Spinal cord (tissue), 10 donors: ENCODE measurements at places on chromosomes 7 and 10. TPM values are rescaled to one million over a fixed set of nuclear protein-coding genes. Genes with fewer than 3 reads are reported as not detected.

The GRM3 gene
- total RNA-seq = 22.1 TPM

The MYO1G gene
- 1.4 TPM for total RNA-seq

The ZPBP gene
- total RNA-seq = not detected

The KCNH2 gene
- total RNA-seq = 9.1 TPM

The LLCFC1 gene
- not detected for total RNA-seq

The SPDYE5 gene
- total RNA-seq = 0.11 TPM

The HOXA2 gene
- total RNA-seq = 4.4 TPM

The SPDYE8 gene
- total RNA-seq = not detected

The AGR3 gene
- 1.5 TPM for total RNA-seq

The TEX47 gene
- total RNA-seq = not detected

The RSPH10B2 gene
- 1.4 TPM for total RNA-seq

DNA sequence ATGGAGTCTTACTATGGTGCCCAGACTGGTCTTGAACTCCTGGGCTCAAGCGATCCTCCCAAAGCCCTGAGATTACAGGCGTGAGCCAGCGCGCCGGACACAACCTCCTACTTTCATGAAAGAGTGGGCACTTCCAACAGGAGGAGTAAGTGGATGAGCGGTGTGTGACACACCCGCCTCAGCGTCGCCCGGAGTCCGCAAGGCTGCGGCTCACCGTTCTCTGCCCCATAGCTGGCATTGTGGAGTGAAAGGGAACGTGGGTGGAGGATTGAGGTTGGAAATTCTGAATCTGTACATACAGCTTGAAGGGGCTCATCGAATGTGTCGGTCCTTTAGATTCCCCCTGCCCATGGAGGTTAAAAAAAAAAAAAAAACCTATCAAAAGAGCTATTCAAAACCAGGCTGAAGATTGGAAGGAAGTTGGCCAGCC is 524 bp upstream of the PRXL2A start:
- peak overlapping the region; percentile 93 for H3K27ac ChIP-seq
- H3K4me1 ChIP-seq = peaks cover 38% of the 10 kb centered on the region
- no peak for DNase-seq
- peaks cover 3% of the 10 kb centered on the region for H3K36me3 ChIP-seq
- H3K4me3 ChIP-seq = peak overlapping the region; percentile 80
- H3K27me3 ChIP-seq = no peaks in the 10 kb centered on the region

DNA sequence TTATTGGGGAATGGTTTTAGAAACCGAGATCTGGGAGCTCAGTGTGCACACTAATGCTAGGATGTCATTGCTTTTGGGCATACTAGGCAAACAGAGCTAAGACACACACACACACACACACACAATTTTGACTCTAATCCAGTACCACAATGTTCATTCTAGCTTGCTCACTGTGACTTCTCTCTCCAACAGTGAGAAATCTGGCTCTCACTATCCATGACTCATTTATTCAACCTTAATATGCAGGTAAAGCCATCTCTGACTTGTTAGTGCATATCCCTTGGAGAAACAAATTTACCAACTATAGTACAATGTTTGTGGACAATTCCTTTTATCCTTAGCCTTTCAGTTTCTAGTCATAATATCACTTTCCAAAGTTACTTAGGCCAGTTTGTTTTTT is 5.9 kb upstream of the BMS1 start:
- peaks cover 2% of the 10 kb centered on the region for H3K4me1 ChIP-seq
- DNase-seq = no peak
- peaks cover 2% of the 10 kb centered on the region for H3K27me3 ChIP-seq
- no peaks in the 10 kb centered on the region for H3K36me3 ChIP-seq
- no peak overlapping the region for H3K4me3 ChIP-seq

- no peaks in the 10 kb centered on the region for H3K4me1 ChIP-seq
- DNase-seq = no peak
- no peaks in the 10 kb centered on the region for H3K27me3 ChIP-seq
Observed at GRCh38 chr10:19168584-19168983, 120.0 kb downstream of the MALRD1 start.

- no peaks in the 10 kb centered on the region for H3K27me3 ChIP-seq
- no peak overlapping the region for H3K4me3 ChIP-seq
- DNase-seq = no peak
Observed at GRCh38 chr10:65548001-65548400, 1377.8 kb upstream of the LRRTM3 start.

DNA sequence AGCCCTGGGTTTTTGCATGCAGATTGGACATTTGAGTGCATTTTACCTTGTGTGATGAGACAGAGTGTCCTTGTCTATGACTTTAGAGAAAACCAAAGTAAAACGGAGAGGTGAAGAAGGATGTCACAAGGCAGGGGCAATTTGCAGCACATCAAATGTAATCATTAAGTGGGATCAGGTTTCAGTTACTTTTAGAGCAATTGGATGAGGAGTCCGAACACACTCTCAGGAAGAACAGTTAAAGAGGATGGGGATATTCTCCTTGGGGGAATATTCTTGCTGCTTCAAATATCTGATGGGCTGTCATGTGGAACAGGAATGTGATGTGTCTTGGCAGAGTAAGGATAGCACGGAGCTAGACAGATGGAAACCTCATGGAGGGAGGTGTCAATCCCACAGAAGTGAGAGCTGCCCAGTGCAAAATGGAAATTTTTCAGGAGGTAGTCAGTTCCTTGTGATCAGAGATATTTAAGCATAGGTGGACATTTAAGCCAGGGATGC is 757 bp downstream of the RAB19 start:
- no peak overlapping the region for H3K27ac ChIP-seq
- no peak overlapping the region for H3K4me3 ChIP-seq
- DNase-seq = no peak

DNA sequence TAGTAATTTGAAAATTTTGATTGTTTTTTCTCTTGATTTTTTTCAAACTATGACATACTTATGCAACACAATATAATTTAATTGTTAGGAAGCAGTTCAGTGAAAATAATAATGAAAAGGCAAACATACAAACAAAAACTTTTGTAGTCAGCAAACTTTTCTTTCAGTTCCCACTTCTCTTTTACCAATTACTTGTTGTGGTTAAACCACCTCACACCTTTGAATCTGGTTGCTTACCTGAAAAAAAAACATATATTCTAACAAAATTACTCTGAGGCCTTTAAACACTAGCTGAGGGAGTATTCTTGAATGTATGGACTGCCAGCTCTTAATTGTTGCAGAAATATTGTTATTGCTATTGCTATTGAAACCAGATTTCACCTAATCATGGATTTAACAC is 266.2 kb upstream of the SEMA3C start:
- no peak overlapping the region for H3K27ac ChIP-seq
- no peaks in the 10 kb centered on the region for H3K27me3 ChIP-seq
- H3K36me3 ChIP-seq = no peaks in the 10 kb centered on the region

DNA sequence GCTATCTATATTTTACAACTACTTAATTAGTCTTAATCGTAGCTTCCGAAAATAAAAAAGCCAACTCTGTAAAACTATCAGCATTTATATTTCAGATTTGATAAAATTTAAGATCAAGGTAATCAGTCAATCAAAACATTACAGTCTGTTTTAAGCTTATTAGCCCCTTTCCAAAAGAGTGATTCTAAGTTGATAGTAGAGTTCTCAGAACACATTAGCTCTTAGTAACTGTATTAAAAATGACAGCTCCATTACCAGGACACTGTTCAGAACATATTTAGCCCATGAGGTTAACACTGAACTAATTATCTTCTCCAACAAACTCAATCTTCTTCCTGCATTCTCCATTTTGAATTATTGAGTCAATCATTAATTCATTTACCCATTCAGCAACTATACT is 110.3 kb upstream of the PALS2 start:
- no peak for DNase-seq
- H3K36me3 ChIP-seq = no peaks in the 10 kb centered on the region
- no peaks in the 10 kb centered on the region for H3K4me1 ChIP-seq
- H3K27ac ChIP-seq = no peak overlapping the region
- H3K4me3 ChIP-seq = no peak overlapping the region
- no peaks in the 10 kb centered on the region for H3K27me3 ChIP-seq

DNA sequence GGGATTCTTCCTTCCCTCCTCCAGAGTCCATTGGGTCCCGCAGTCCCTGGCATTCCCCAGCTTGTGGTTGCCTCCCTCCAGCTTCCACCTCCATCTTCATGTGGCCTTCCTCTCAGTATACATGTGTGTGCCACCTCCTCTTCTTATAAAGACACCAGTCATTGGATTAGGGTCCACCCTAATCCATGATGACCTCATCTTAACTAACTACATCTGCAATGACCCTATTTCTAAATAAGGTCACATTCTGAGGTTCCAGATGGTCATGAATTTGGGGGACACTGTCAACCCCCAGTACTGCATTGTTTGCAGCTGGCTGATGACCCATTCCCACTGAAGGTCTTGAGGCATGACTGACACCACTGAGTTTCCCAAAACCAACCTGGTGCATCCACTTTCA is 99.0 kb downstream of the PTPRE start:
- no peak overlapping the region for H3K27ac ChIP-seq
- no peak overlapping the region for H3K4me3 ChIP-seq

GRCh38 chr10:67780759-67781538 is 57.0 kb downstream of the DNAJC12 start:
- no peak overlapping the region for H3K27ac ChIP-seq
- no peak for DNase-seq
- H3K4me3 ChIP-seq = no peak overlapping the region

- no peak for DNase-seq
- no peak overlapping the region for H3K27ac ChIP-seq
- H3K27me3 ChIP-seq = no peaks in the 10 kb centered on the region
Observed at GRCh38 chr7:129256221-129256620, 31.4 kb downstream of the AHCYL2 start.

DNA sequence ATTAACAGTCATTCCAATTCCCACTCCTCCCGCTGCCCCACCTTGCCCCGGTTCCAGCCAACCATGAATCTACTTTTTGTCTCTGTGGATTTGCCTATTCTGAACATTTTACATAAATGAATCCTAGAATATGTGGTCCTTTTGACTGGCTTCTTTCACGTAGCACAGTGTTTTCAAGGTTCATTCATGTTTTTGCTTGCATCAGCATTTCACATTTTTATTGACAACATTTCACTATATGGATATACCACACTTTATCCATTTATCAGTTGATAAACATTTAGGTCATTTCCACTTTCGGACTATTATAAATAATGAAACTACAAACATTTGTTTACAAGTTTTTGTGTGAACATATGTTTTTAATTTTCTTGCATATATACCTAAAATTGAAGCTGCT is 182.0 kb downstream of the ZNF248 start:
- H3K27me3 ChIP-seq = no peaks in the 10 kb centered on the region
- no peak overlapping the region for H3K4me3 ChIP-seq
- DNase-seq = no peak
- no peak overlapping the region for H3K27ac ChIP-seq

DNA sequence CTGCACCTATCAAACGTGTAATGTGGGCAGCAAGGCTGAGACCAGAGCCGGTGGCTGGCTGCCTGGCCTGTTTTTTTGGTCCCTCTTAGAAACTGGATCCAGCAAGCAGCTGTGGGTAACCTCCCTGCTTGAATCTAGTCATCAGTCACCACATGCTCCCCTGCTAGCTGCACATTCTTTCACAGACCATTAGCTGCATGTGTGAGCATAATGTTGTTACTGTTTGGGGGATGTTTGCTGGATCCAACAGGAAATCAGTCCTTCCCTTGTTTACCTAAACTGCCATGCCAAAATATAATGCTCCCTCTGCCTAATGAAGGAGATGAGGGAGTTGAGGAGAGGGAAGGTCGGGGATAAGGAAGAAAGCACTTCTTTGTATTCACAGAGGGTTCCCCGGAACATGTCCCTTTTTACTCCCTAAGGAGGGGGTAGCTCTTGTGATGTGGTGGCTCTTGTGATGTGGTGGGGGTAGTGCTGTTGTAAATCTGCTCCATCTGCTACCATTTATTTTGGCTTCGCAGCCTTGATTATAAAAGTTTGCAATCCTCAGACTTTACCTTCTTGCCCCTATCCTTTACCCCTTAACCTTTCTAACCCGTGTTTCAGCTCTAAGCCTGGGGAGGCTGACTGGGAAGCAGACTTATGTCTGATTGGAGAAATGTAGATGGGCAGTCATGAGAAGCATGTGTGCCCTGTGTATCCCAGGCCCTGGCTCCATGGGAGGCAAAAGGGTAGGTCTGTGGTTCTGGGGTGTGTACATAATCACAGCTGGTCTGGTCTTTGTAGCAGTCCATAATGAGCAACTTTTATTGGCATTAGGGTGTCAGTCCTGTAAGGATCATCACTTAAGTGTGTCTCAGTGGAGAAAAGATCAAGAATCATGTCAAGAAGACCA is 20.8 kb downstream of the LOXL4 start:
- peaks cover 11% of the 10 kb centered on the region for H3K4me1 ChIP-seq
- peak overlapping the region; percentile 41 for H3K27ac ChIP-seq
- DNase-seq = peak; percentile 38
- H3K4me3 ChIP-seq = no peak overlapping the region
- H3K36me3 ChIP-seq = peaks cover 3% of the 10 kb centered on the region

DNA sequence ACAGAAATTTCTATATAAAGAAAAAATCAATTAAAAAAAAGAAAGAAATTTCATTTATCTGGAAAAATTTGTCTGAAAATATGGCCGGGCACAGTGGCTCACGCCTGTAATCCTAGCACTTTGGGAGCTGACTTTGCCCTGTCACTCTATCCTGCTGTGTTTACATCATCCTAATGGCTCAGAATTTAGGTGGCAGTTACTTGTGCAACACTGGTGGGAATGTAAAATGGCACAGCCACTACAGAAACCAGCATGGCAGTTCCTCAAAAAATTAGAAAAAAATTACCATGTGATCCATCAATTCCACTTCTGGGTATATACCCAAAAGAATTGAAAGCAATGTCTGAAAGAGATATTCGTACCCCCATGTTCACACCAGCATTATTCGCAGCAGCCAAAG is 405.2 kb upstream of the AUTS2 start:
- H3K36me3 ChIP-seq = no peaks in the 10 kb centered on the region
- no peaks in the 10 kb centered on the region for H3K27me3 ChIP-seq
- no peak overlapping the region for H3K4me3 ChIP-seq
- no peak for DNase-seq
- H3K4me1 ChIP-seq = no peaks in the 10 kb centered on the region

GRCh38 chr10:78203915-78204818 is 170.5 kb downstream of the RPS24 start:
- H3K36me3 ChIP-seq = no peaks in the 10 kb centered on the region
- H3K27me3 ChIP-seq = no peaks in the 10 kb centered on the region
- H3K27ac ChIP-seq = no peak overlapping the region
- no peak overlapping the region for H3K4me3 ChIP-seq
- no peak for DNase-seq

DNA sequence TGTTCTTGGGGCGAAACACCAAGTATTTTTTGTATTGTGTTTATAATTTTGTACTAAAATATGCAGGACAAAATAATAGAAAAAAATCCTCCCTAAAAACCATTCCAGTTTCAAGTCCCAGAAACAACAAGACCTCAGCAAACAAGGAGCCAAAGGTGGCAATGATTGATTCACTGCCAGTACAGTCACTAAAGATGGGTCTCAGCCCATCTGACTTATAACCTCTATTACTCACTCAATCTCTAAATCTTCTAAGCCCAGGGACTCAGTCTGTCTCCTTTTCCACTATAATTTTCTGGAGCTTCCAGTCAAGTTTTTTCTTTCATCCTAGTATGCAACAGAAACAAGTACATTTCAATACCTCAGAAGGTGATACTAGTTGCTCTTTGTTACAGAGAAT is 33.3 kb downstream of the SNX13 start:
- no peaks in the 10 kb centered on the region for H3K27me3 ChIP-seq
- H3K27ac ChIP-seq = no peak overlapping the region
- H3K4me1 ChIP-seq = no peaks in the 10 kb centered on the region
- DNase-seq = no peak
- H3K36me3 ChIP-seq = no peaks in the 10 kb centered on the region
- H3K4me3 ChIP-seq = no peak overlapping the region

GRCh38 chr10:43045631-43046287 is 31.1 kb upstream of the RET start:
- no peak overlapping the region for H3K27ac ChIP-seq
- DNase-seq = no peak
- no peaks in the 10 kb centered on the region for H3K27me3 ChIP-seq
- no peaks in the 10 kb centered on the region for H3K36me3 ChIP-seq
- H3K4me1 ChIP-seq = peaks cover 19% of the 10 kb centered on the region
- no peak overlapping the region for H3K4me3 ChIP-seq
